ENCODE measurements at places on chromosomes 11 and 22.

DNA sequence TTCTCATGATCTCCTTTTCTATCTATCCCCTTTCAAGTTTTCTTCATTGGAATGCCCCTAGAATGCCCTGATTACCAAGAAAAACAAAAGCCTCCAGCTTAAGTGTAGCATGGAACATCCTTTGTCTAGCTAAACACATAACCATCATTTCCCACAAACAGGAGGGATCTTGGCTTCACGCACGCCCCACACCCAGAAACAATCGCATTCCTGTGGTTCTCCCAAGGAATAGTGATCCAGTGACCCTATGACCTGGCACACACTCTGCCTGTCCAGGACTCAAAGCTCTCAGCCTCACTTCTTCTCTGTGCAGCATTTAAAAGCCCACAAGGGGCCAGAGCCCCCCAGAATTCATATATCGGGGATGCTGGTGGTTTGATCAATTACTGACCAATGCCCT, 9.3 kb upstream of the POU2AF1 start:
- DNase-seq, result no peak

- no peak for DNase-seq
Observed at GRCh38 chr11:71078482-71078881, 173.9 kb downstream of the SHANK2 start.

- no peak for DNase-seq
Observed at GRCh38 chr22:33699176-33699575, 221.1 kb downstream of the LARGE1 start.

- no peak for DNase-seq
Observed at GRCh38 chr11:9716275-9717039, 52.6 kb downstream of the SWAP70 start.

DNA sequence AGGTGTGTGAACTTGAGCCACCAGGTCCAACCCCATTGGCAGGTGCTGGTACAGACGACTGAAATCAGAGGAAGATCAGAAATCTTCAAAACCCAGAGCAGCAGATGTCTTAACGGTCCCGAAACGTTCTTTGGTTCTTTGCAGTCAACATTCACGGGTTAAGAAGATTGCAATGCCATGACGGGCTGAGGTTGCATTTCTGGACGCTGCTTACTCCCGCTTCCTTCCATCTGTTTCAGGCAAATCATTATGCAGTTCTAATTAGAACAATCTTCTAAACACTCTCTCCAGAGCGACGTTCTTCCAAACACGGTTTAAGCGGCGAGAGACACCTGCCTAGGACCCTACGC, 492 bp upstream of the LUZP2 start:
- DNase-seq, result no peak

GRCh38 chr11:44208976-44209603, 100.8 kb downstream of the ALX4 start:
- DNase-seq, result no peak

GRCh38 chr11:12319988-12320387, 57.4 kb upstream of the PARVA start:
- DNase-seq, result no peak

- DNase-seq, result no peak
Observed at GRCh38 chr11:120712881-120713280, 201.3 kb downstream of the GRIK4 start.

GRCh38 chr11:15471048-15471894, 356.5 kb downstream of the INSC start:
- DNase-seq, result no peak

DNA sequence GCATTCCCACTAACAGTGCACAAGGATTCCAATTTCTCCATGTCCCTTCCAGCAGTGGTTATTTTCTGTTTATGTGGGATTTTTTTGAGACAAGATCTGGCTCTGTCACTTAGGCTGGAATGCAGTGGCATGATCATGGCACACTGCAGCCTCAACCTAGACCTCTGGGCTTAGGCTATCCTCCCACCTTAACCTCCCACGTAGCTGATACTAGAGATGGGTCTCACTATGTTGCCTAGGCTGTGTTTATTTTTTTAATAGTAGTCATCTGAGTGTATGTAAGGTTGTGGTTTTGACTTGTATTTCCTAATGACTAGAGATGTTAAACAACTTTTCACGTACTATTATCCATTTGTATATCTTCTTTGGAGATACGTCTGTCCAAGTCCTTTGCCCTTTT, 74.6 kb downstream of the KCNQ1OT1 start:
- DNase-seq, result no peak

DNA sequence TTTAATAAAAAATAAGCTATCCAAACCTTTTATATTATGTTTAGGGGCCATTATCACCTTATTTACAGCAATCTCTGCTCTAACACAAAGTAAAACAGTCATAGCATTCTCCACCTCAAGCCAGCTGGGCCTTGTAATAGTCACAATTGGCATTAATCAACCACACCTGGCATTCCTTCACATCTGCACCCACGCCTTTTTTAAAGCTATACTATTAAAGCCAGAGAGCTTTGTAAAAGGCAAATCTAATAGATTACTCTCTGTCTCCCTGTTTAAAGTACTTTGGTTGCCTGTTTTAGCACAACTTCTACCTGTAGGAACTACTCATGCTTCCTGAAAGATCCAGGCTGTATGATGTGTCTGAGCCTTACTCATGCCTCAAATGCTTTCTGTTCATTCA, 113.1 kb downstream of the CSNK2A3 start:
- no peak for DNase-seq

DNA sequence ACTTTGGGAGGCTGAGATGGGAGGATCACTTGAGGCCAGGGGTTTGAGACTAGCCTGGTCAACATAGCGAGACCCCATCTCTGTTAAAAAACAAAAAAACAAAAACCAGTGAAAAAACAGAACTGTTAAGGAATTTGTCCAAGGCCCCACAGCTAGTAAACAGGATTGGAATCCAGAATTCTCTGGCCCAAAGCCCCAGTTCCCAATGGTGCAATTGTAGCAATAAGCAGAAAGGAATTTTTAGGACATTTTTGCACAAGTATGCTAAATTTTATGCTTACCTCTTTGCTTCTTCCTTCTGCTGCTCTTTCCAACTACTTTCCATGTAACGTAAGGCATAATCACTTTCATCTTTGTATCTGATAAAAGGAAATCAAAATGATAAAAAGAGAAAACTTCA, 11.6 kb downstream of the MISFA start:
- no peak for DNase-seq

DNA sequence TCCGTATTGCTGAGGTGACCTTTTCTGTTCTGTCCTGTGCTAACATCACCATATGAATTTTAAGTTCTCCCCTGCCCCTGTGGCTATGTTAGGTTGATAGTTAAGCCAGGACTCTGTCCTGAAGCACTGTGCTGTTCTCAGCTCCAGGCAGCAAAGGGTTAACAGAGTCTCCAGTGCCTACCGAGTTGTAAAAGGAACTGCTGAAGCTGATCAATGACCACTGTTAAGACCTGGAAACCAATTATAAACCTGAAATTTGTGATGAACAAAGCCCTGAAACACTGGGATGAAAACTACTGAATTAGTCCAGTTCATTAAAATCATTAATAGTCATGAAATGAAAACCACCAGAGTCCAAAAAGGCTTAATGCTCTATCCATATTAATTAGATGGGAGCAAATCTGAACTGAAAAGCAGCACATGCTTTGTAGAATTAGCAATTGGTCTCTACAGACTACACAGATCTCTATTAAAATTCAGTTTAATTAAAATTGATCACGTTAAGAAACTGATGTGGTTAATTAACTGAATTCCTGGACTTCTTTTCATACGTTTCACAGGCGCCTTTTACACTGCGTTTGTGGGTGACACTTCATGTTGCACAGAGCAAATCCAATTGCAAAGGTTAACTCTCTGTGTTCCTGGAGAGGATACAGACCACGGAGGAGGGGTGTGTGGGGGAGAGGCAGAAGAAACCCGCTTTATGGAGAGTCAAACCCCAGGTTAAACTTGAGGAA, 188.5 kb upstream of the MPPED2 start:
- no peak for DNase-seq

GRCh38 chr11:57586711-57587245, 10.7 kb upstream of the SERPING1 start:
- DNase-seq, result no peak

DNA sequence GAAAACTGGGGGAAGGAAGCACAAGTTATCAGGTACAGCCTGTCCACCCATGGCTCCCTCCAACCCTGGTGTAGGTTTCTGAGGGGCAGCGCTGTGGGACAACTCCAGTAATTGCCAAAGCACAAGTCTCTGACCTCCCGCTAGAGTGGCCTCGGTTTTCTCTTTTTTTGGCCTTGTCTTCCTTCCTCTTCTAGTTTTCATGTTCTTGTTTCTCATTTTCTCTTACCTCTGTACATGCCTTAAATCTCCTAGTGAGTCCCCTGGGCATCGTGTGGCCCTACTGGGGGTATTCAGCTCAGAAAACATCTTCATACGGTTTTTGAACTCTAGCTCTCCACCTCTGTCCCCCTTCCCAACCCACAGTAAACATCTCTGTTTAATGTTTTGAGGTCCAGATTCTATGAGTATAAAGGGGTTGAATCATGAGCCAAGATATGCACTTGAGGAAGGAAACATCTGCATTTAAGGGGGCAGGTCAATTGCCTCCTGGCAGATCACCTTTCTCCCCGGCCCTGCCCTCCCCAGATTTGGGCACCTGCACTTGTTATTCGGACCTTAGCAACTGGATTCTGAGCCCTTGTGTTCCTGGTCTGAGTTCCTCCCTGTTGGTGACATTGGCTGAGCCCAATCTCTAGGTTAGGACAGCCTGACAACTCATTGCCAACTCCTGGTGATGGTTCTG, 8.4 kb upstream of the LMO2 start:
- no peak for DNase-seq

- no peak for DNase-seq
Observed at GRCh38 chr11:10631761-10632160, 61.8 kb downstream of the IRAG1 start.

GRCh38 chr11:115544422-115544948, 40.3 kb upstream of the CADM1 start:
- DNase-seq, result no peak

GRCh38 chr11:35418282-35419183, 825 bp downstream of the SLC1A2 start:
- no peak for DNase-seq

DNA sequence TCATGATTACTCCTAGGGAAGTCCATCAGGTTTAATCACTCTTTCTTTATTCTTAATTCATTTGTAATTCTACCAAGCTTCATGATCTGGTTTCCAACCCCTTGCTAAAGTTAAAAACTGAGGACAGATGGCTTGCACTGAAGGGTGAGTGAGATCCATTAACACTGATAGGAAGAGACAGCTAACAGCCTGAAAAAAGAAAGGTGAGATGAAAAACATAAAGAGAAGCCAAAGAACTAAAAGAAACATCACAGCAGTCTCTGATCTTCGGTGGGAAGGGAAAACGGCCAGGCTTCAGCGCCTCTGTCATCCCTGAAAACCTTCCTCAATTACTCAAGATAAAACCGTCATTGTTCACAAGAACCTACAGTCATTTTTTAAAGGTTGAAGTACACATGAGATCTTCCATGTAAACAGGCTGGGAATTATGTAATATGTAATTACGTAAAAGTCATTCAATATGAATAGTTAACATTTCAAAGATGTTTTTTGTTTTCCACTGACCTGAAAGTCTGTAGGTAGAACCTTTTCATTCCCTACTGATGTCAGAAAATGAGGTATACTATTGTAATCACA, 41.3 kb downstream of the VSIG10L2 start:
- DNase-seq, result no peak

DNA sequence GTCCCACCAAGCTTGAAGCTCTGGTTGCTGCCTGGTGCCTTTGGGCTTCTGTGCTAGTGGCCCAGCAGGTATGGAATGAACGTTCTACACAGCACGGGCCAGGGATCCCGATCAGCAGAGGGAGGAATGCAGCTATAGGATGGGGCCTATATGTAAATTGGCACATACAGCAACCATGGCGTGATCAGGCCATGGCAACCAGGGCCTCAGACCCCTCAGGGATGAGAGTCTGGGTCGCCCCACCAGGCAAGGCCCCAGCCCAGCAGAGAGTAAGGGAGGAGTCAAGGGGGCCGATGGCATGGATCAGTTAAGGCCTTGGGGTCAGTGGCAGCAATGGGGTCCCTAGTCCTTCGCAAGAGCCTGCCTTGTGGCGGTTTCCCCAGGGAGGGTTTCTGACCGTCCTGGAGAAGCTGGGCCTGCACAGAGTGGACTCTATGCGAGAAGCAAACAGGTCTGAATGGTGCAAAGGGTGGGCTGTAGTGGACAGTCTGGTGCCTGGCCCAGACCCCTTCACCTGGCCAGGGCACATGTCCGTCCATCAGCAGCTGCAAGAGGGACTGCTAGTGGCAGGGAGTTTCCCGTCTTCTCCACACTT, 98.6 kb downstream of the RPS6KA4 start:
- DNase-seq, result no peak

DNA sequence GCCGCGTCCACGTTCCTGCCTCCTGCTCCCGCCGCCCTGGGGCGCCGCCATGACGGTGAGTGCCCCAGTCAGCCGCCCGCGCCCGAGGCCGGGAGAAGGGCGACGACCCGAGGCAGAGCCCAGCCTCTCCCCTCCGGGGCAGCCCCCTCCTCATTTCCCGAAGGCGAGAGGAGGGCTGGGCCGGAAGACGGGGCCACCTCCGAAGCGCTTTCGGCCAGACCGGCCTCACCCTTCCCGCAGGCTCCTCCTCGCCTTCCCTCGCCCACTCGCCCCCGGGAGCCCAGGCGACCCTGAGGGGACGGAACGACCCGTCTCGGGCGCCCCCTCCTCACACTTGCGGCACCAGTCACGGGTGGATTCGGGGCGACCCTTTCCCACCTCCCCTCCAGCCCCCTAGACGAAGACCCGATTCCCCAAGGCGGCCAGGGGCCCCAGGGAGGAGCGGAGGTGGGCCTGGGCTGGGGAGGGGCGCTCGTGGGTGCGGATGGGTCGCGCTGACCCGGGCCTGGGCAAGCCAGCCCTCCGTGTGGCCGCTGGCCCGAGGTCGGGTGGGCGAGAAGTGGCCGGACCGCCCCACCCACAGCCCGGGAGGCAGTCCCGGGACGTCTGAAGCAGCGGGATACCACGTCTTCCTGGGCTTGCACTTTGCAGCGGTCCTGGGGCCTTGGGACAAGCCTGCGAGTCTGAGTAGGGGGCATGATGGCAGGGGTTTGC, 49.7 kb downstream of the TRIOBP start:
- no peak for DNase-seq

GRCh38 chr11:9861860-9862725, 198.2 kb downstream of the SWAP70 start:
- no peak for DNase-seq

DNA sequence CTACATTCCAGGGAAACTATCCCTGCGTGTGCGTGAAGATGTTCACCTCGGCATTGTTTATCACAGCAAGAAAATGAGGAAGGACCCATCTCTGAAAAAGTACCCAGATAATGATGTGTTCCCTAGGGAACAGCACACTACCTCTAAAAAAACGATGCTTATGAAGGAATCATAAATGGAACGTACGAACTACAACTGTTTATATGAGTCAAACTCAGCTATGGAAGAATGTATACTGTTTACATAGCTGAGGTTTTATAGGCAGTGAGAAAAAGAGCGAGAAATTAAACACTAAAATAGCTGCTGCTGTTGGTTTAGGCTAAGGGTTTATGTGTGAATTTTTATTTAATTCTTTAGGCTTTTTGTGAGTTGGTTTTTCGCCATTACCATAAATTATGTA, 48.9 kb downstream of the APOL1 start:
- DNase-seq, result no peak
